Activated naive CD4-positive, alpha-beta T cell (primary cell): ENCODE measurements at places on chromosomes 11 and 22.

DNA sequence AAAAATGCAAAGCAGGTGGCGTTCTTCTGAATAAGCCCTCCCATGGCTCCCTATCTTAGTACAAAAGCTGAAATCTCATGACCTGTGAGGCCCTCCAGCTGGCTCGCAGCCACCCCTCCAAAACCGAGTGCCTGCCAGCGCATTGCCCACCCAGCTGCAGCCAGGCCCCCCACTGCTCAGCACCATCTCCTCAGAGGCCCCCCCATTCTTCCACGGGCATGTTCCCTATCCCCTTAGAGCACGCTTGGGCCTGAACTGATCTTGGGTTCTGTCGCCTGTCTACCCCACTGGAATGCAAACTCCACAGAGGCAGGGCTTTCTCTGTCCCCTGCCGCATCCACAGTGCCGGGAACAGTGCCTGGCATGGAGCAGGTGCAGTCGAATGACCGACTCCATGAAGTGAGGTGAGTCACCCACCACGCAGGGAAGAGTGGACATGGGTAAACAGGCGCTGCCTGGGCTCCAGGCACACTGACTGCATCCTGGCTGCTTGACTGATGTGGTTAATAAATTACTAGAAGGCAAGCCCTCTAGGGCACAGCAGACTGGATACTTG, 11.3 kb upstream of the EFCAB6 start:
- DNase-seq: no peak

GRCh38 chr11:109480251-109480650, 58.3 kb downstream of the C11orf87 start:
- DNase-seq: no peak

GRCh38 chr11:128865490-128865889, 1.6 kb downstream of the KCNJ1 start:
- no peak for DNase-seq

- DNase-seq: no peak
Measured at GRCh38 chr11:12459865-12460444, 82.6 kb downstream of the PARVA start.

DNA sequence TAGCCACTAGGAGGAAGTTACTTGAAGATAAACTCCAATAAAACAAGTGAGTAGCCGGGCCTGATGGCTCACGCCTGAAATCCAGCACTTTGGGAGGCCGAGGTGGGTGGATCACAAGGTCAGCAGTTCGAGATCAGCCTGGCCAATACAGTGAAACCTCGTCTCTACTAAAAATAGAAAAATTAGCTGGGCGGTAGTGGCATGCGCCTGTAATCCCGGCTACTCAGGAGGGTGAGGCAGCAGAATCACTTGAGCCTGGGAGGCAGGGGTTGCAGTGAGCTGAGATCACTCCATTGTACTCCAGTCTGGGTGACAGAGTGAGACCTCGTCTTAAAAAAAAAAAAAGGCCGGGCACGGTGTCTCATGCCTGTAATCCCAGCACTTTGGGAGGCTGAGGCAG, 34.0 kb upstream of the CLPB start:
- DNase-seq: no peak

- DNase-seq: no peak
Measured at GRCh38 chr22:46416520-46416871, 81.0 kb downstream of the TRMU start.

GRCh38 chr11:79336797-79337517, 103.9 kb downstream of the TENM4 start:
- DNase-seq: no peak

DNA sequence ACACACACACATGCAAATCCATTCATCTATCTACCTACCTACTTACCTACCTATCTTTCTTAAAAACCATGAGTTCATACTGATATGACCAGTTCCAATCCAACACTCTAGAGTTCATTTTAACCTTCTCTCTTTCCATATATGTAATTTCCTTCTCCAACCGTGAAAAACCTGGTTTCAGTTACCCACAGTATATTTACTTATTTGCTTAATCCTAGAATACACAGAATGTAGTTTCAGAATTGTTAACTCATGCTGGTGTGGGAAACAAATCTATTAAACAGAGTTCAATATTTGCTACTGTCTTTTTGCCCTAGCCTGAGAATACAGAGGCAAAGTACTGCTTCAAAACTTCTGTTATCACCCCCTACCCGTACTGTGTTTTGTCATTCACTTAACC, 101.3 kb downstream of the RRM1 start:
- no peak for DNase-seq

DNA sequence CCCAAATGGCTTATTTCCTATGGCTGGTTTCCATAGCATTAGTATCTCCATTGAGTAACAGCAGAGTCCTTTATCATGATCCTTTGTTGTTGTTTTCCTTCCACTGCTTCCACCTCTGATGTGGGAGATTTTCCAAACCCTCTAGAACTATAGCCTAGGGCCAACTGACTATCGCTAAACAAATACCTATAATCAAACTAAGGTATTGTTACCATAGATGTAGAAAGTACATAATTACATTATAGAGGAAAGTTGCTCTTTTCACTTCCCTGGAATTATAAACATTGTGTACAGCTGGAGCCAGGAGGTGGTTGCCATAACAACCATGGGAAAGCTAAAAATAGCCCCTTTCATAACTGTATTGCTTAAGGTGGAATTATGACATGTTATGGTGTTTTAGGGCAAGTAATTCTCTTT, 47.0 kb upstream of the ALKBH3 start:
- no peak for DNase-seq

- DNase-seq: no peak
Measured at GRCh38 chr11:75773595-75774353, 5.2 kb downstream of the DGAT2 start.

DNA sequence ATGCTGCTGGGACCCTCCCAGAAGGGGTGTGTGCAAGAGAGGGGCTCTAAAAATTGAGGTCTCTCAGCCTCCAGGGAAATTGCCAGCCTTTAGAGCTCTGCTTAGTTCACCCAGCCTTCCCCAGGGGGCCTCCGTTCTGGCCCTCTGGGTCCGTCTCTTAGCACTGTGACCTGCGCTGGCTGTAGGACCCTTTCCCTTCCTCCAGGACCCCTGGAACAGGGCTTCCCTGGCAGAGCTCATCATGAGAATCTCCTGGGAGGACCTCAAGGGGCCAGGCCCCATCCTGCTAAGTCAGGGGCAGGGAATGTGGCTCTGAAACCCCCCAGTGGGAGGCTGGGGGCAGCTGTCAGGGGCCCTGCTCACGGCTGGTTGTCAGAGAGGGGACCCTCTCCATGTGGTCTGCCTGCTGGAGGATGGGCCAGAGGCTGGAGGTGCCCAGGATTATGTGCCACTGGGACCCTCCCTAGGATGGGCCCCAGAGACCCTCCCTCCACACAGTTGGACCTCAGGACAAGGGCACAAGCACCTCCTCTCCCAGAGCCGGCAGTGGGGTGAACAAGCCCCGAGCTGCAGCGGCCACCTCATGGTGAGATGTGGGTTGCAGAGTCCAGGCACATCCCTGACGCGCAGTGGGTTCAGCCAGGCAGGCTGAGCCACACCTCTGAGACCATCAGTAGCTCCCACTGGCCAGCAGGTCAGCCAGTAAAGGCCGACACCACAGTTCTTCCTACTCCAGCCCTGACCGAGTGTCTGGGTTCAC, 27.1 kb upstream of the GAL start:
- no peak for DNase-seq
